HFFc6 (cell line): ENCODE measurements at places on chromosomes 1 and 21.

GRCh38 chr1:108665067-108665466 is 4.2 kb upstream of the HENMT1 start:
- no peak for DNase-seq
- peaks cover 6% of the 10 kb centered on the region; the same call in 1 of the 2 replicates for H3K4me1 ChIP-seq
- no peak overlapping the region for H3K4me3 ChIP-seq
- H3K27ac ChIP-seq, result no peak overlapping the region
- H3K36me3 ChIP-seq, result no peaks in the 10 kb centered on the region

GRCh38 chr1:109513110-109513710 is 3.7 kb upstream of the AMIGO1 start:
- DNase-seq, result no peak
- no peaks in the 10 kb centered on the region for H3K36me3 ChIP-seq
- H3K27ac ChIP-seq, result no peak overlapping the region
- peaks cover 45% of the 10 kb centered on the region for H3K4me1 ChIP-seq
- H3K4me3 ChIP-seq, result no peak overlapping the region

DNA sequence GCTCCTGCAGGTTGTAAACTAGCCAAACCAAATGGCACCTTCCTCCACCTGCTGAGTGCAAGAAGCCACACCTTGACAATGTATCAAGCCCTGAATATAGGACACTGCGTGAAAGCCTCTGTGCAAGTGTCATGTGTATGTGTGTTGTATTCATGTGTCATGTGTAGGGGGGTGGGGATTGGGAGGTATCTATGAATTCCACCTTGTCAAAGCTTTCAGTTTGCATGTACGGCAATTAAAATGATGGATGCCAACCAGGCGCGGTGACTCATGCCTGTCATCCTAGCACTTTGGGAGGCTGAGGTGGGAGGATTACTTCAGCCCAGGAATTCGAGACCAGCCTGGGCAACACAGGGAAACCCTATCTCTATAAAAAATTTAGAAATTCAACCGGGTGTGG is 19.8 kb downstream of the CD34 start:
- DNase-seq, result no peak
- H3K27ac ChIP-seq, result peak overlapping the region; percentile 95
- no peaks in the 10 kb centered on the region; the same call in 1 of the 2 replicates for H3K27me3 ChIP-seq
- no peaks in the 10 kb centered on the region for H3K36me3 ChIP-seq
- H3K4me1 ChIP-seq, result peaks cover 44% of the 10 kb centered on the region

DNA sequence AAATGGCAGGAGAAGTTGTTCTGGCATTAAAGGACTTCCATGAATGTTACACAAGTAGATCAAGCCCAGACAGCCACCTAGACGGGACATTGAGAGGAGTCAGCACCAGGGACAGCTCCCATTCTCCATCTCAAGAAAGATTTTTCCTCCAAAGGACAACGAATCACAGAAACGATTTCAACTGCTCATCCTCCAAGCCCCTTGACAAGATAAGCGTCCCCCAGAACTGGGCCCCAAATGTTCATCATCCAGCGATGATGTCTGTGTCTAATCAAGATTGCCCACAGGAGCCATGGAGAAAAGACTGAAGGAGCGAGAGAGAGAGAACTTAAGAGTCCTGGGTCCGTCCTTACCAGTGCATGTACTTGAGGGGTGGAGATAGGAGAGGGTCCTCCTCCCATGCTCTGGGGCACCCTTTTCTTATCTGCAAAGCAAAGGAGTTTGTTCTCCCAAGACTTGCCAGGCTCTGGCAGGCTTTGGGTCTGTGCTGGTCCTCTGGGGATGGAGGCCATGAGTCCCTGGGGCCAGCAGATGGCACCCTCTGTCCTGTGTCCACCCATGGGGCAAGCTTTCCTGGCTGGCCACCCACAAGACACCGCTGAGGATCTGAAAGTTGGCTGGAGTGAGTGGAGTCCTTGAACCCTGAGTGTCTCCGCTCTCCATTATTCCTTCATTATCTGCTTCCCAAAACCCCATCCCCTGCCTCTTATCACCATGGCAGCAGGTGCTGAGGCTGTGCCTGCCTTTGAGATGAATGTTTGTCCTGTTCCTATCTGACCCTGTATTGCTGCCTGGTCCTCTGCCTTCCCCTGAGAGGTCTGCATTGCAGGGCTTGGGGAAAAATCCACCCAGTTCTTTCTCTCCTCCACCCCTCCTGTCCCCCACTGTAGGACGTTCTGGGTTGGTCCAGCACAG is 164.6 kb downstream of the ACTL8 start:
- no peak overlapping the region for H3K27ac ChIP-seq
- no peaks in the 10 kb centered on the region for H3K4me1 ChIP-seq
- H3K27me3 ChIP-seq, result peaks cover 13% of the 10 kb centered on the region
- H3K36me3 ChIP-seq, result no peaks in the 10 kb centered on the region

- peak overlapping the region; percentile 90 for H3K4me3 ChIP-seq
- H3K4me1 ChIP-seq, result peaks cover 37% of the 10 kb centered on the region
- peaks cover 21% of the 10 kb centered on the region; the same call in 1 of the 2 replicates for H3K36me3 ChIP-seq
- H3K27me3 ChIP-seq, result no peaks in the 10 kb centered on the region
- H3K27ac ChIP-seq, result peak overlapping the region; percentile 82
- no peak for DNase-seq
These were observed 360 bp upstream of the GBP3 start for GRCh38 chr1:89023026-89023425.

DNA sequence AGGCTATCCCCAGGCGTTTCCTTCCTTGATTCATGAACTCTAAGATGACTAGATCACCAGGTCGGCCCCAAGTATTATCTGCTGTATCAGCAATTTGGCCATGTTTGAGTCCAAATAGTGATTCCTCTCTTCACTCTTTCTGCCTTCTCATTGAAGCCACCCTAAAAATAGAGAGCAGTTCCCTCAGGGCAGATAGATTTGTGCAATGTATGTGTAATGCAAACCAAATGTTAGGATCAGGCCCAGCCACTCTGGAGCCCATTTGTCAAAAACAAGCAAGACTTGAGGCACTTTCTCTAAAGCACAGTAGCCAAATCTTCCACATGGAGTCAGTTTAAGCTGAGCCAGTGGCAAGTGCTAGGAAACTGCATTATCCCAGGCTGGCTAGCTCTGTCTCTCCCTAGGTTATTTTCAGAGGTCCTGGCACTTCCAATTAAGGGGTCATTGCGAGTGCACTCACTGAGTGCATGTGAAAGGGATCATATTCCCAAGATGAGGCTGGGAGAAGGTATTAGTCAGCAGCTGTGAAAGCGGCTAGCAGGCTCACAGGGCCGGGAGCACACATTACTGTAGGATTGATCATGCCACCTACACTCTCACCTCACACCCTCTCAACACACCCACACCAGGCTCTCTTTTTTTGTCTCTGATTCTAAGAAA is 97.9 kb upstream of the RAB3GAP2 start:
- no peaks in the 10 kb centered on the region for H3K36me3 ChIP-seq
- peaks cover 13% of the 10 kb centered on the region; the same call in 1 of the 2 replicates for H3K4me1 ChIP-seq
- H3K27ac ChIP-seq, result peak overlapping the region; percentile 63; the same call in 1 of the 2 replicates
- DNase-seq, result peak; percentile 92
- no peak overlapping the region; the same call in 1 of the 2 replicates for H3K4me3 ChIP-seq

DNA sequence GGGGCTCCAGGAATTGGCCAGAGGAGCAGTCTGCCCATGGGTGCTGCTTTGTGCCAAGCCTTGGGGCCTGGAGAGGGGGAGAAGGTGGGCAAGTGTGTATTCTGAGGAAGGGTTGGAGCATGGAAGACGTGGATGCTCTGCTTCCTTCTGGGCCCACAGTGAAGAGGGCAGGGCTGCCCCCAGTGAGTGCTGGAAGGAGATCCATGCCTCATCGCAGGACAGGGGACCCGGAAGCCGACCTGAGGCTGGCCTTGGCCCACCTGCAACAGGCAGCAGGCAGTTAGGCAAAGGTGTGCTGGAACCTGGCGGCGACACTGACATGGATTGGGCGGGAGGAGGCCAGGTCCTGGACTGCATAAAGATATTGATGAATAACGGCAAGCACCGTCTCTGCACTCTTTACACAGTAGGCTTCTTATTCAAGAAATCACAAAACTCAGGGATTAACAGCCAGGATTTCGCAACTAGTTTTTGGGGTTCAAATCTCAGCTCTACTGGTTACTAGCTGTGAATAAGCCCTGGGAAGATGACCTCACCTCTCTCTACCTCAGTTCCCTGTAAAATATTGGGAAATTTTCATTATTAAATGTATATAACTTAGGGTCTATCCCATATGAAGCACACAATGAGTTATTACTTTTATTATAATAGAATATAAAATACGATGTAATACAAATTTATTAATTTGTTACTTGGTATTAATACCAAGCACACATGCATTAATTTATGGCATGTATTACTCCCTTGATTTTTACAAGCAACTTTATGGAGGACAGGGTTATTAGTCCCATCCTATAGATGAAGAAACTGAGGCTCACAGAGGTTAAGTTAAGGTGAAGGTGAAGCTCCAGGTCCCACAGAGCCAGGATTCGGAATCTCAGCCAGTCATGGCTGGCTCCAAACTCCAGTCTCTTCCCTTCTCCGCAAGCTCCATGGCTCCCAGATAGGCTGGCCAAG is 62.3 kb downstream of the DHRS3 start:
- DNase-seq, result no peak
- no peak overlapping the region for H3K27ac ChIP-seq
- peaks cover 35% of the 10 kb centered on the region for H3K4me1 ChIP-seq

DNA sequence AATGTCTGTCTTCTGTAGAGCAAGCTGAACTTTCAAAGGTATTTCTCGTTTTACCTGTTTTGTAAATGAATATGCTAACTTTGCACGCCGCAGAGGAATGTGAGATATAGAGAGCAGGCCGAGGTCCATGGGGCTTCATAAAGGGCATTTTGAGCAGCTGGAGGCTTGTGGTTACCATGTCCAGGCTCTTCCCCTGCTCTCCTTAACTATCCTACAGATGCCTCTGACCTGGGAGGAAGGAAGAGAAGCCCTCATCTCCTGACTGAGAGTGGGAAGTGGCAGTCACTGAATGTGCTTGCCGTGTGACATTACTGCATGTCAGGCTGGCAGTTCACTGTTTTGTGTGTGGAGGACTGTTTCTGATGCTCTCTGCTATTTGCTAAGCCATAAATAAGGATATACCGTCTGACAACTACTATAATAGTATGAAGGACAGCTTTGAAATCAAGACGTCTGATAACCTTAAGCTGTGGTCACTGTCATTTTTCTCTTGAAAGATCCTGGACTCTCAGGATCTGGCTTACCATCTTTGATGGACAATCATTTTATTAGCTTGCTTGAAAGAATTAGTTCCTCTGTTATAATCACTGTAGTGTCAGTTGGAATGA is 92.2 kb downstream of the DYRK1A start:
- no peaks in the 10 kb centered on the region; the same call in 1 of the 2 replicates for H3K36me3 ChIP-seq
- H3K27me3 ChIP-seq, result peaks cover 5% of the 10 kb centered on the region; the same call in 1 of the 2 replicates
- H3K4me3 ChIP-seq, result no peak overlapping the region; the same call in 1 of the 2 replicates
- H3K4me1 ChIP-seq, result peaks cover 91% of the 10 kb centered on the region
- H3K27ac ChIP-seq, result peak overlapping the region; percentile 64

DNA sequence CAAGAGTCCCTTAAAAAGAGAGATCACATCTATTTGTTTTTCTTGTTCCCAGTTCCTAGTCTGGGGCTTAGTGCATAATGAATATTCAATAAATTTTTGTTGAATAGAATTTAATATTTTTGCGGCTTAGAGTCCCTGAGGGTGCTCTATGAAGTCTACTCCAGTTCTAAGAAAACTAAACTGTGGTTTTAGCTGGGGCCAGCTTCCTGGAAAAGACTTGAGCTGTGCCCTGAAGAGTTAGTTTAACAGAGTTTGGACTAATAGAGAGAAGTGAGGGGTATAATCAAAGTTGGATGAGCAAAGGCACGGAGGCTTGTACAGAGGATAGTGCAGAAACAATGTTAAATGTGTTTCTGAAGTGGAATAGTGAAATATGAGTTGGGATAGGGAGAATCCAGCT is 168.9 kb downstream of the FASLG start:
- H3K27ac ChIP-seq, result no peak overlapping the region
- no peak overlapping the region for H3K4me3 ChIP-seq
- peaks cover 25% of the 10 kb centered on the region for H3K4me1 ChIP-seq
- H3K27me3 ChIP-seq, result no peaks in the 10 kb centered on the region
- DNase-seq, result no peak

- H3K27ac ChIP-seq, result no peak overlapping the region
- no peak for DNase-seq
- no peak overlapping the region for H3K4me3 ChIP-seq
- no peaks in the 10 kb centered on the region for H3K27me3 ChIP-seq
These were observed 70.3 kb upstream of the PGBD5 start for GRCh38 chr1:230496451-230496850.
